Spleen (tissue), 13 donors: ENCODE measurements at places on chromosomes 5 and 9.
A peak's percentile ranks its signal among the peaks of the same experiment; 100 is the strongest.

- H3K36me3 ChIP-seq: no peaks in the 10 kb centered on the region
- peaks cover 92% of the 10 kb centered on the region for H3K4me1 ChIP-seq
- peak; percentile 88 for DNase-seq
These were observed 9.7 kb downstream of the SLC12A7 start for GRCh38 chr5:1101961-1102713.

DNA sequence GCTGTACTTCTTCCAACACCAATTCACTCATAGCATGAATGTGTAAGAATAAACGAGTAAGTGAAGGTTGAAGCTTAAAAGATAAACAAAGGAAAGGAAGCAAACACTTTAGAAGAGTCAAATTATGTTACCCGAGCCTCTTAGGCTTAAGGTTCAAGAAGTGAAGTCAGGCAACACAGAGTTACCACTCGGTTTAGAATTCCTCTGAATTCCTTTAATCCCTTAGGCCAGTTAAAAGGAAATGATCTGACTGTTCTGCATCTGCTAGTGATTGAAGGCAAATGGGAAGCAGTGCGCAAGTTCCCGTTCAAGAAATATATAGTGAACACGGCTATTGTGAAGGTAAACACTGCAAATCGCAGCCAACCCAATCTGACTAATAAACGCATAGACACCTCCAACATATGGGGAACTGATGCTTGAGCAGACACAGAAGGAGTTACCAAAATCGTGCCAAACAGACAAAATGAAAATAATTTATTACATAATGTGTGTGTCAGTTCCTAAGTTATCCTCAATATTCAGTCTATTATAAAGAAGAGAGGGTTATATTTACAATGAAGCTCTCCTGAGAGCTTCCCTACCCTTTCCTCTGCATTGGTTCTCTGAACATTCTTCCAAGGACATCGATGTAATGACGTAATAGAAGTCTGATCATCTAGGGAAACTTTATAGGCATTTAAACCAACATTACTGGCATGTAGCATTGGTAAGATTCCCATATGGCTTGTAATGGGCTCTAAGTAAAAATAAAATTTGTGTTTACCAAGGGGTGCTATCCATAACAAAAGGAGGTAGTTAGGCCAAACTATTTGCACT lies 837.1 kb upstream of the ZNF608 start:
- H3K27ac ChIP-seq: no peak overlapping the region
- no peaks in the 10 kb centered on the region for H3K27me3 ChIP-seq
- no peak for DNase-seq
- no peaks in the 10 kb centered on the region for H3K4me1 ChIP-seq
- no peaks in the 10 kb centered on the region for H3K36me3 ChIP-seq

DNA sequence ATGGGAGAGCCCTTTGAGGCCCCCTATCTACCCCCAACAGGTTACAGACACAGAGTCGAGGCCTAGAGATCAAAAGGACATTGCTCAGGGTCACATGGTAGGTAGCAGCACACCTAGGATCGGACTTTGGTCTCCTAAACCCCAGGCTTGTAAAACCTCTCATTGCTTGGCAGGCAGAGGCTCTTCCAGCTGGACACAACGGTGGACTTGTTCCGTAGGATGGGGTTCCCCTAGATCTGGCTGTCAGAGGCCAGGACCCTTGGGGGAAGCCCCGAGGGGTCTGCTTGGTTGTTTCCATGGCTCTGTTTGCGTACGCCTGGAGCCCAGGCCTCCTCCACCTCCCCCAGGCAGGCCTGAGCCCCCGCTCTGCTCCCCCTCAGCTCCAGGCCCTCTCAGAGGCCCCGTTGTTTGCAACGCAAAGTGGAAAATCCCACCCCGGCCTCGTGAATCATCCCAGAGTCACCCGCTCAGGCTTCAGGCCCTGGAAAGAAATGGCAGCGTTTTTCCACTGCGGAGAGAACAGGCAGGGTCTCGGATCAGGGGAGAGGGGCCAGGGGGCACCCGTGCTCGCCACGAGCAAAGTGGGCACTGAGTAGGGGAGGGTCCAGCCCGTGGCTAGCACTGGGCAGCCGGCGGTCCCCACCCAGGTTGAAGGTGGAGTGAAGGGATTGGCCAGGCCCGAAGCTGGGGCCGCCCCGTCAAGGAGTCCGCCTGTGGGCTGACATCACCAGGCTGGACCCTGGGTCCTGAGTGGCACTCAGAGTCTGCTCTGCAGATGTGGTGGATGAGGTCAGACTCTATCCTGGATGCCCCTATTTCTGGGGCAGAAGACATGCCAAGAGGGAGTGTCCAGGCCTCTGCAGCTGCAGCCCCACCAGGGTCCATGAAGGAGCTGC lies 19.8 kb downstream of the COL27A1 start:
- H3K27ac ChIP-seq: no peak overlapping the region
- no peak overlapping the region for H3K4me3 ChIP-seq

GRCh38 chr5:39167141-39167971 lies 52.0 kb downstream of the FYB1 start:
- H3K27me3 ChIP-seq: no peaks in the 10 kb centered on the region
- no peak overlapping the region for H3K4me3 ChIP-seq
- no peak for DNase-seq
- peak overlapping the region; percentile 44 for H3K27ac ChIP-seq

- no peak overlapping the region for H3K4me3 ChIP-seq
- H3K27me3 ChIP-seq: no peaks in the 10 kb centered on the region
- no peak for DNase-seq
- no peaks in the 10 kb centered on the region for H3K4me1 ChIP-seq
- H3K36me3 ChIP-seq: no peaks in the 10 kb centered on the region
These were observed 20.2 kb upstream of the TNC start for GRCh38 chr9:115138151-115138550.
